ENCODE measurements at places on chromosomes 5 and 9.

- peak; percentile 99 for DNase-seq
Measured at GRCh38 chr5:142201471-142201887, 92.9 kb downstream of the NDFIP1 start.

GRCh38 chr5:67246108-67246507 lies 49.5 kb upstream of the CD180 start:
- peak; percentile 61 for DNase-seq

GRCh38 chr9:125700791-125701190 lies 6.2 kb downstream of the MAPKAP1 start:
- DNase-seq: peak; percentile 82

- DNase-seq: no peak
Measured at GRCh38 chr5:168929656-168930055, 350.5 kb upstream of the PANK3 start.

GRCh38 chr5:138850865-138851435 lies 24.2 kb downstream of the LRRTM2 start:
- DNase-seq: no peak

GRCh38 chr5:143437666-143438273 lies 34.3 kb upstream of the NR3C1 start:
- DNase-seq: no peak

GRCh38 chr5:90279091-90279490 lies 130.5 kb downstream of the CETN3 start:
- peak; percentile 55 for DNase-seq

DNA sequence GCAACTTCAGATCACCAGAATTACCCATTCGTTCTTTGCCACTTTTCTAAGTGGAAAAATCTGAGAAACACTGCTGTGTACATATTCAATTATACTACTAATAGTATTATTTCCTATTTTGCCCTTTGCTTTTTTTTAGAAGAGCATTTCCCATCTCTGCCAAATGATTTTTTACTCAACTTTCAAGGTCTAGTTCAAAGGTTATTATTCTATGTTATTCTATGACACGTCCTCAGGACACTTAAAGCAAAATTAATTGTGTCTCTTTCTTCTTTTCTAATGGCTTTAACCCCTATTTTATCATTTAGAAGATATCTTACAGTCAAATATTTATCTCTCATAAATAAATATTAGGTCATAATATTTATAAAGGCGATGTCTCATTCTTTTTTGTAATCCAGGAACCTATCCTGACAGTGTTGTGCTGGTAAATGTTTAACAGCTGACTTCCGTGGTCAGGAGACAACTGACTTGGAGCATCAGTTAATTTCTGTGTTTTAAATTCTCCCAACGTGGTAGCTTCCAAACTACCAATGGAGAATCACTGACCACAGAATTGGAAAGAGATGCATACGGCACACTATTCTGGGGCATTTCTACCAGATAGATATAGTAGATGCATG lies 375.2 kb downstream of the ARRDC3 start:
- DNase-seq: no peak

GRCh38 chr5:178740921-178741320 lies 10.5 kb upstream of the ZNF354A start:
- no peak for DNase-seq

- DNase-seq: no peak
Measured at GRCh38 chr9:127531676-127532075, 80.4 kb downstream of the LRSAM1 start.

DNA sequence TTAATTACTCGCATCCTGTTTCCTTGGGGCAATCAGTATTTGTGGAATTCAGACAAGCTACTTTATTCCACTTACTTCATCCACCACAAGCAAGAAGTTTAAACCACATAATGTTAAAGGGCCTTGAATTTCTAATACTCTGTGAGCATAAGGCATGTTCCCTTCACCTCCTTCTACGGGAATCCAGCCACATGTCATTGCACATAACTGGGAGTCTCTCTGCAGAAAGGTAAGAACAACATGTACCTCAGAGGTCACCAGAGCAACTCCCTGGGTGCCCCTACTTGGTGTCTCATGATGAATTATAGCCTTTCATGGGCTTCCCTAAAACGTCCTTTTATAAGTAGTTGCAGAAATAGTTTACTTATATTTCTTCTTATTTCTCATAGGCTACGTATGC lies 553.2 kb downstream of the DTWD2 start:
- DNase-seq: no peak

DNA sequence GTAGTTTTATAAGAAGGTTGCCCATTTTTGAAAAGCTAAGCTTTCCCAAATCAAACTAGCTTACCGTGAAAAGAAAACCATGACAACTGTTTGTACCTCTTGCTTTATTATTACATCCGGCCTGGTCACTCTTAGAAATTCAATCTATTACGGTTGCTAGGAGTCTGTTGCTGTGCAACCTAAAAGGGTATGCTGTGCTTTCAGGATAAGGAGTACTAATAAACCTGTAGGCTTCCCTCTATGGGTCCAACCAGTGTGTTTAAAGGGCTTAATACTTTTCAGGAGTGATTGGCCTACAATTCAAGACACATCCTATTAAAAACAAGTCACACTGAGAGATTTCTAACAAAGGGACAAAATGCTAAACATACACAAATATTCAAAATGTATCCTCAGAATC lies 27.1 kb downstream of the RFX3 start:
- DNase-seq: no peak

GRCh38 chr5:163248871-163249270 lies 188.5 kb upstream of the CCNG1 start:
- peak; percentile 23 for DNase-seq

DNA sequence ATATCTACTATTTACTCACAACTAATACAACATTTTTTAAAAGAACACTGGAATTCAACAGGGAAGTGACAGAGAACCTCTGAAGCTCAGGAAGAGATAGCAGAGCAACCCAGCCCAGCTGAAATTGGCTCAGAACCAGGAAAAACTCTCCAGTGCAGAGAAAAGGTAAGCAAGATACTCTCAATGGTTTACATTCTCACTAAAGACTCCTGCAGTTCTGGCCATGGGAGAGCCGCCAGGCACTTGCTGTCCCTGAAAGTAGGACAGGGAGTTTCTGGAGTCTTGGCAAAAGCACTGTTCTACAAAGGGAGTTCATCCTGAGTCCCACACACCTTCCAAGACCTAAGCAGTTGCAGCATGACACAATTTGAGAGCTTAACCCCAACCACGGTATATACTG lies 330.8 kb downstream of the TRIM36 start:
- no peak for DNase-seq

DNA sequence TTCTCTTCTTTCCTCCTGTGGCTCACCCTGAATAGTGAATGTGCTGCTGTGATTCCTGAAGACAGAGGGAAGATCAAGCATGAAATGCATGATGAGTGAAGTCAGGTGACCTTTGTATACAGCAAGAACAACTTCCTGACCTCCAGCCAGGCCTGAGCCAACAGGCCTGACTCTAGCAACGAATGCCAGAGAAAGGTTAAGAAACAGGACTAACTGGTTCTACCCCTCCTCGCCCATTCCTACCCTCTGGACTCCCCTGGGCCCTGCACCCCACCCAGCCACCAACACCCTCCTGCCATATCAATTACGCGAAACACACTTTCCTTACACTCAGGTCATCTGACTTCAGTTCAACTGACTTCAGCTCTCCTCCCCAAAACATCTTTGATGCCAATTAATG lies 4.9 kb downstream of the SUSD1 start:
- DNase-seq: no peak

DNA sequence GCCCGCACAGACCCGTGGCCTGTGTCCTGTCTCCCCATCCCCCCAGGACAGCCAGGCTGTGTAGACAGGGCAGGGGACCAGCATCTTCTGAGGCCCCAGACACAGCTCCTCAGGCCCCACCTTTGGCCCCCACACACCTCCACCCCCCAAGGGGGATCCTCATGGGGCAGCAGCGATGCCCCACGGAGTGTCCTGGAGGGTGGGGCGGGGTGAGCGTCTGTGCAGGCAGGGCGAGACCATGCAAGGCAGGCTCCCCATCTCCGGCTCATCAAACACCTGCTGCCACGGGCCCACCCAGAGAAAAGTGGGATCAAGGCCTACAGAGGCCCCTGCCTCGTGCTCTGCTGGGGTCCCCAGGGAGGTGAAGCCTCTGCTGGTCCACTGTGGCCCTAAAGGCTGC lies 118.7 kb upstream of the FOXD4L5 start:
- DNase-seq: no peak

- DNase-seq: peak; percentile 4
Measured at GRCh38 chr5:98755406-98755805, 18.1 kb upstream of the RGMB start.

DNA sequence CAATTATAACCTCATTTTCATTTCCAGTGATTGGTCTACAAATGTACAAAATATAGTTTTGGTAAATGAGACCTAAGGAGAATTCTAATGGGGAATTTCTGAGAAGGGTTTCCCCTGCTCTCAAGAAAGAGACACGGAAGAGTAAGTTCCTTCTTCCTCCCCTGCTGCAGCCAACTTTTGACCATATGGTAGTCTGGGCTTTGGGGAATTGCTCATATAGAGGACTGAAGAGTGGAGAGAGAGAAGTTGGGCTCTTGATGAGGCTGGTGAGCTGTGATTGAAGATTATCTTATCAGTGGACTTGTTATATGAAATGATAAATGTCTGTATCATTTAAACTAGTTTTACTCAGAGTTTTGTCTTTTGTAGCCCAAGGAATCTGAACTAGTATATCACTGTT lies 4.3 kb upstream of the LNPEP start:
- no peak for DNase-seq

DNA sequence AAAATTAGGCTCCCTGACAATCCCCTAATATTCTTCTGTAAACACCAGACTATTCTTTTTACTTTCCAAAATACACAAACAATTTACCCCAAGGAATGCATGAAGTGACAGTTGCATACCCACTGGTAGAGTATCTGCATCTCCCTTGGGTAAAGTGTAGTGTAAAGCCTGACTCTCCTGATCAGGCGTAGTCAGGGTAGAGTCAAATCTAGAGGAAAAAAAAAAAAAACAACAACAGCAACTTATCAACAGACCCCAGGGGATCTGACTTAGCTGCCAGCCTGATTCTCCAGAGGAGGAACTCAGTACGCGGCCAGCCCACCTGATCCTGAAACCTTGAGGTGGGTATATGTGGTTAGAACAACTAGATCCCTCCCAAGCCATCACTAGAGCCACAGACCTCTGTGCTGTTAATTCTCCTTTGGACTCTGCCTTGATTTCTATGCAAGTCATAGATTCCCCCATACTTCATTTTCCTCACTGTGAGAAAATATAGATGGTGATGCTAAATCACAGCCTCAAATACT lies 61.0 kb downstream of the ZNF608 start:
- no peak for DNase-seq

- no peak for DNase-seq
Measured at GRCh38 chr5:1769017-1769640, 30.5 kb downstream of the MRPL36 start.

DNA sequence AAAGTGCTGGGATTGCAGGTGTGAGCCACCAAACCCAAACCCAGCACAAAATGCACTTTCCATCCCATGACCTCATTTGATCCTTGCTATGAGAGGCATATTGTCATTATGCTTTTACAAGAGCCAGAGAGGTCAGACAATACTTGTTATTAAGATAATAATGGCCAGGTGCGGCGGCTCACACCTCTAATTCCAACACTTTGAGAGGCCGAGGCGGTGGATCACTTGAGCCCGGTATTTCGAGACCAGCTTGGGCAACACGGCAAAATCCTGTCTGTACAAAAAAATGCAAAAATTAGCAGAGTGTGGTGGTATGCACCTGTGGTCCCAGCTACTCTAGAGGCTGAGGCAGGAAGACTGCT lies 55.9 kb upstream of the IL17B start:
- no peak for DNase-seq

GRCh38 chr5:32449262-32449661 lies 4.7 kb upstream of the ZFR start:
- no peak for DNase-seq

DNA sequence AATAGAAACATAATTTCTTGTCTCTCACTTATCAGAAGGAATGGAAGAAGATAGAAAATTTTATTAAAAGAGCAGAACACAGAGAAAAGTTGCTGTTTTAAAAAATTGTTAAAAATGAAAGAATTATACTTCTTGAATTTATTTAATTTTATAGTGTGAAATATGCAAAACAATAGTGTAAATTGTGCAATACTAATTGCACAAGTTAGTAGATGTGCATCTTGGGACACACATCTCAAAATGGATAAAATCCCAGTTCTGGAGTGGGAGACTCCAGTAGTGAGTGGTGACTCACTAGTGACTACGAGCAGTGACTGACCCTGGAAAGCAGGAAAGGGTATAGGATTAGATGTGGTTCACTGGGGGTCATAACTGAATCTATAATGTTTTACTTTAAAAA lies 223.2 kb downstream of the MSX2 start:
- no peak for DNase-seq

DNA sequence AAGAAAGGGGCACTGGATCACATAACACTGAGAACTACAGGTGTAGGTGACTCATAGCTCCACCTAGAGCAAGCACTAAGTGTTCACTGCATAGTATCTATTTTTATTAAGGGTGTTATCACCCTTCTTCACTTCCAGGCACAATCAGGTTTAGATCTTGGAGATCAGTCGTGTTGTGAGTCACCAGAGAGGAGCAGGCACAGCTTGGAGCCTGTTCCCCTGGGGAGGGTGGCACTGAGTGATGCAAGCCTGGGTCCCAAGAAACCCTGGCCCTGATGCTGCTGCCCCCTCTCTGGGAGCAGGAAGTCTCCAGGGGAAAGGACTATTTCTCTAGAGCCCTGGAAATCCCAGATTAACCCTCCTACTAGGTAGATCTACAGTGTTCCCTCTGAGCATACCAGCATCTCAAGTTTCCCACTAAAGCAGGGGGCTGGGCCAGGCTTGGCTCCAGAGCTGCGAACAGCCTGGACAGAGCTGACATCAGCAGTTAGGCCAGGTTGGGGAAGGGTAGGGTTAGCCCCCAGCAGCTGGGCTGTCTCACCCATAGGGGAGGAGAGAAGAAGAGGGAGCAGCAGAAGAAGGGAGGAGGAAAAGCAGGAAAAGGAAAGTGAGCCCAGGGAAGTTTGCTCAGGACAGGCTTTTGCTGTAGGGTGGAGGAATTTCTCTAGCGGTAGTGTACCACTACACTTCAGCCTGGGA lies 28.1 kb upstream of the SPINK4 start:
- no peak for DNase-seq

DNA sequence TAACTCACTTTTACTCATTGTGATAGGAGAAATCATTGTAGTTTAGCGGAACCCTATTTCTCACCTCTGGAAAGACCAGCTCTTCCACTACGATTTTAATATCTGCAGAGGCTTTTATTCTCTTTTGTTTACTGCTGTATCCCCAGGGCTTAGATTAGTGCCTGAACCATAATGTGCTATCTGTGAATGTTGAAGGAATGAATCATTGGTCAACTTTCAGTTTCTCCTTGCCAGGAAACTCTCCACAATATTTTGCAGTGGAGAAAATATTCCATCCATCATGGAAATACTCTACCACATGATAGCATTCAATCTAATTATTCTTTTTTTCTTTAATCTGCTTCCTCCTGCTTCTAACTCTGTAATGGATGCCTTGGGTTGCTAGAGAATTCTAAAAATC lies 263.5 kb upstream of the PTPRD start:
- DNase-seq: peak; percentile 31
